Activated CD4-positive, alpha-beta T cell treated with anti-CD3 and anti-CD28 coated beads, Interleukin-2, amount 50 U/mL, for 1 hour (primary cell): ENCODE measurements at places on chromosomes 11 and 22.

- no peak for DNase-seq
These were observed 128.7 kb upstream of the TOP3B start for GRCh38 chr22:22111267-22111751.

DNA sequence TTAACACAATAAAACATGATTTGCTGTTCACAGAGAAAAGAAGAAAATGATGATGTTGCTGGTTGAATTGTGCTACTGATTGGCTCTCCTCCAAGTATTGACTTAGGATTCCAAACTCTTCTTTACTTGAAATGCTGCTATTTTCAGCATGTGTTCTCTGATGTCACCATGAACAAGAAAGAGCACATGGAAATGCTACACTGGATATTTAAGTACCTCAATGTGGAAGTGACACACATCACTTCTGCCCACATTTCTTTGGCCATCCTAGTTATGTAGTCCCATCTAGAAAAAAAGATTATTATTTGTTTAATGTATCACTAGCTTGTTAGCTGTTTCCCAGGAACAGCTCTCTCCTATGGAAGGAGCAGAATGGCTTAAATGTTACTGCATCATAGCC, 27.2 kb downstream of the OR52B2 start:
- DNase-seq, result no peak

GRCh38 chr11:132626446-132626845, 905.9 kb downstream of the OPCML start:
- no peak for DNase-seq

DNA sequence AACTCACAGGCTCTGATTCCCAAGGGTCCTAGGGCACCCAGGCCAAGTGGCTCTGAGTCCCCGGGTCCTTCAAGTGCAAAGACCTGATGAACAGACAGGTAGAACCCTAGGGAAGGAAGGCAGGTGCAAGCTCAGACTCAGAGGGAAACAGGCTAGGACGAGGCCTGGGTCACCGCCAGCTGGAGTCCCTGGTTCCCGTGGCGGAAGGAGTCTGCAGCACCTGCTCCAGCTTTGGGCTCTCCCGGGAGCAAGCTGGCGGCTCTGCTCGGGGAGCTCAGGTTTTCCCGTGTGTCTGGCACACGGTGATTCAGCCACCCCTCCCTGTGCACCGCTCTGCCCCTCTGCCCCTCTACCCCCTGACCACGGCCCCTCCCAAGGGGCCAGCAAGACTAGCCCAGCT, 59.8 kb downstream of the WNT7B start:
- DNase-seq, result no peak

- DNase-seq, result no peak
These were observed 86.0 kb downstream of the CEP164 start for GRCh38 chr11:117413616-117414015.

DNA sequence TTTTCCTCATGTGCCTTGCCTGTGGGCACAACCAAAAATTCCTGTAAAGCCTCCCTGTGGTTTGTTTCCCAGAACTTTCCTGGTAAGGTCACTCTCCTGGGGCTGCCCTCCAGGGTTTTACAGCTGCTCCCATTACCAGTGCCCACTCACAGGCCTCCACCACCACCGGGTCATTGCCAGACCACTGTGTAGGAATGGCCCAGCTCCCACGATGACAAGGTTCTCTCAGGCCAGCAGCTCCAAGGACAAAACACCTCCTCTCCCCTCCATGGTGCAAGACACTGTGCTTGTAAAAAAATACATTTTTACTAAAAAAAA, 96.1 kb upstream of the AKIP1 start:
- DNase-seq, result no peak

DNA sequence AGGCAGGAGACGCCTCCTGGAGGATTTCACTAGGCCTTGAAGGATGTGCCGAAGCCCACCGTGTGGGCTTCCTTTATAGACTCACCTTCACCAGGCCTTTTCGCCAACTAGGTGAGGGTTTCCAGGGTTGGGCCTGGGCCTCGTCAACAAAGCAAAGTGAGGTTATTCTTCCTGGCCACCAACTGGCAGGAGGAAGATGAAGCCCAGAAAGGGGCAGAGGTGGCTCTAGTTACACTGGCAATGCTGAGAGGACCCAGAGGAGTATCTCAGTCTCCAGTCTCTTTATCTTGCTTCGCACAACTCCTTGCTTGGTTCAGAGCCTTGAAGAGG, 404 bp upstream of the RELT start:
- no peak for DNase-seq

DNA sequence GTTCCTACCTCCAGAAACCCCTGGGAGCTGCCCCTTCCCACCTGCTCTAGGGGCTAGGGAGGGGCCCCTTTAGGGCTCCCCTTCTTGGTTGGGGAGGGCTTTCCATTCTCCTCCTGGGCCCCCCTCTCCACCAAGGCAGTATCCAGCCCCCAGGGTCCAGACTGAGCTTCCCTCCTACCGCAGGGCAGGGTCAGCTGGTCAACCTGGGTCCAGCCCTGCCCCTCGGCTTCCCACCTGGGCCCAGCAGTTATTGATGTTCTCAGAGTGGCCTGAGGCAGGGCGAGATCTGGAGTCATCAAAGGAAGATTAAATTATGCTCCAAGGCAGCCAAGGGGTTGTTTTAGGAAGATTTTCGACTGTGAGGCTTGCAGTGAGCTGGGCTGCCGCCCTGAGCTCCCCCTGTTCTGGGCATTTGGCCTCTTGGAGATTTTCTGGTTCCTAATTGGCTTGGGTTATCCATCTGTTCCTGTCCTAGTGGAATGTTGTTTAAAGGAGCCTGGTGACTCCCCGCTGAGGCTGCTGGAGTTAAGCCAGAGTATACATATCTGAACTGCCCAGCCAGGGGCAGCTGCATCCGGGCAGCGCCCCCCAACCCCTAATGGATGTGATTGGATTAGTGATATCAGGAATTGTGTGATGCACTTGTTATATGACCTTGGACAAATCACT, 1.8 kb upstream of the SLC22A8 start:
- no peak for DNase-seq

- DNase-seq, result no peak
These were observed 6.0 kb upstream of the LRRC10B start for GRCh38 chr11:61502522-61502921.

GRCh38 chr22:20127869-20128618, 3.6 kb upstream of the ZDHHC8 start:
- DNase-seq, result no peak

DNA sequence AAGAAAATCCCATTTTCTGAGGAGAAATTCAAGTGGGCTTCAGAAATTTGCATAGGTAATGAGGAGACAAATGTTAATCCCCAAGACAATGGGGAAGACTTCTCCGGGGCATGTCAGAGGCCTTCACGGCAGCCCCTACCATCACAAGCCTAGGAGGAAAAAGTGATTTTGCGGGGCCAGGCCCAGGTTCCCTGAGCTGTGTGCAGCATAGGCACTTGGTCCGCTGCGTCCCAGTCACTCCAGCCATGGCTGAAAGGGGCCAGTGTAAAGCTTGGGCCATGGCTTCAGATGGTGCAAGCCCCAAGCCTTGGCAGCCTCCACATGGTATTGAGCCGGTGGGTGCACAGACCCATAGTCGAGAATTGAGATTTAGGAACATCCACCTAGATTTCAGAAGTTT, 570.7 kb downstream of the KCNA4 start:
- DNase-seq, result no peak

DNA sequence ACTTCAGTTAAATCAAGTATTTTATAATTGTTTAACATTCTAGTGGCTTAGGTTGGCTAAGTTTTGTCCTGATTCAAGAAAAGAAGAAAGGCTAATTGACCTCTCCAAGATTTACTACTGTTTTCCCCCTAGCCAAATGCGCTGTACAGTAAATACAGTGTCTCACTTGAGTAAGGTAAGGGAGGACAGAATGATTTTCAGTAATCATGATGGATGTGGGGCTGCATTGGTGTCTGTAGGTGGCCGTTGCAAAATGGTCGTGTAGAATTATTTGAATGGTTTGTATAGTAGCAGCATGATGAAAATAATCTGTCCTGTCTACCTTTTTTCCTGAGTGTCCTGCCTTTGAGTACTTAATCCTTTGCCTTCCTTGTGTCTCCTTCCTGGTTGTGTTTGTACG, 4.6 kb downstream of the CECR2 start:
- no peak for DNase-seq

DNA sequence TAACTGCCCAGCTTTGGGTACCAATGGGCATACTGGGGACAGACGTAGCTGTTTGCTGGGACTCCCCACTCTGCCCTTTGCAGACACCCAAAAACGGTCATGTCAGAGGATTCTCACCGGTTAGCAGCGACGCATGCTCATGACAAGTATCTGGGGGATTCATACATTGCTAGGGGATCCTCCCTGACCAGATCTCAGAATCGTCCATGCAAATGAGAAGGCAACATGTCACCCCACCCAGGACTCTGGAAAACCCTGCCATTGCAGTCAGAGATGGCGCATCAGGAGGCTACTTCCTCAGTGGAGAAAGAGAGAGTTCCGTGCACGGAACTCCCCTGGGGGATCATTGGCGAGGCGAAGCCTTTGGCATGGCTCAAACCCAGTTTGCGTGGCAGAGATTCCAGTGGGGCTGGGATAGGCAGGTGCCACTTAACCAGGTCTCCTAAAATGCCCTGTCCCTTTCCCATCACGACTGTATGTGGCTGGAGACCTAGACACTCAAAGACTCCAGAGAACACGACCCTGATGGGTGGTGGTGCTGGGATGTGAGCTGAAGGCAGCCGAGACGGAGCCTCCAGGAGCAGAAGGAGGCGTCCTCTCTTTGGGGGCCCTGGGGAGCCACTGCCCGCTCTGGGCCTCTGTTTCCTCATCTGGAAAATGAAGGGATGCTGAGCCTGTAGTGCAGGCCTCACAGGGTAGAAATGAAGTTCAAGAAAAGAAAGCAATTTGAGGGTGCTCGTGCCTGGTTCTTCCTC, 4.9 kb downstream of the RGL4 start:
- no peak for DNase-seq

DNA sequence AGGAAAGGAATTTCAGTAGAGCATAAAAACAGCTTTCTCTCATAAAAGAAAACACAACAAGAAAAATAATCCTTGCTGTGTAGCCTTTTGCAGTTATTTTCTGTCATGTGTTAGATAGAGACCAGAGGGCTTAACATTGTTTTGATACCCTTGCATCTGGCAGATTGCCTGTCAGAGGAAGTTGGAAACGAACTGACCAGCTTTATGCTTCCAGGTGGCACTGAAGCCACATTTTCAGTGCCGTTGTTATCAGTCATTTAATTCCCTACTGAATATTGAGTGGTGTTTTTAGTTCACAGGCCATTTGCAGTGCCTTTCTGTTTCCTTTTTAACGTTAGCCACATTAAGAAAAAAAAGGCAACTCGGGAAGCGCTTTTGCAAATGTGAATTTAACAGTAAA, 21.5 kb upstream of the RAG2 start:
- DNase-seq, result no peak

DNA sequence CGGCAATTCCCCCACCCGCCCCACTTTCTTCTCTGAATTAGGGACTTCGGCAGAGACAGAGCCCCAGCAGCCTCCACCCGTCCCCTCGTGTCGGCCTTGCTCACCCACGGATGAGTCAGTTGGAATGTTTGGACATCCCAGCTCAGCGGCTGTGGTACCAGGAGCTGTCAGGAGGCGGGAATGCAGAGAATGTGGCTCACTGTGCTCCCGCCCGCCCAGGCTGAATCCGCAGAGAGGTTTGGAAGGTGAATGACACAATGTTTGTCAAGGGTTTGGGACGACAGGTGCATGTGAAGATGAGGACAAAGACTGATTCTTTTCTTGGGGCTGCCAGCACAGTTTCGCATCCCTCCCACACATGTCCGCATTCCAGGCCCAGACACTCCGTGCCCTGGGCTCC, 39.6 kb downstream of the LIF start:
- no peak for DNase-seq

DNA sequence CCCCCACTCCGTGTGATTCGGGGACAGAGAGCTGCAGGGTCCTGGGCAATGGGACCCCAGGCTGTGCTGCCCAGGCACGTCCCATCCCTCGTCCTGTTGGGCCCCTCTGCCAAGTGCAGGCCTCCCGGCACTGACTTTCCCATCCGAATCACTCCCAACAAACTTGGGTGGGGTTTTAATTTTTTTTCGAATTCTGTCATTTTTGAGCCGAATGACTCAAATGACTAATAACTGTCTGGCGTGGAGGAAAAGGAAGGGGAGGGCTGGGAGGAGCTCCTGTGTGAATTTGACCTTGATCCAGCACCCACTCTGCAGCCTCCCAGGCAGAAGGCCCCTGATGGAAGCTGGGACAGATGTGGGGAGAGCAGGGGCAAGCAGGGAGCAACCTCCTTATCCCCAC, 1173.2 kb downstream of the BRD1 start:
- DNase-seq, result no peak

GRCh38 chr11:94558468-94558867, 8.7 kb upstream of the PIWIL4 start:
- no peak for DNase-seq

DNA sequence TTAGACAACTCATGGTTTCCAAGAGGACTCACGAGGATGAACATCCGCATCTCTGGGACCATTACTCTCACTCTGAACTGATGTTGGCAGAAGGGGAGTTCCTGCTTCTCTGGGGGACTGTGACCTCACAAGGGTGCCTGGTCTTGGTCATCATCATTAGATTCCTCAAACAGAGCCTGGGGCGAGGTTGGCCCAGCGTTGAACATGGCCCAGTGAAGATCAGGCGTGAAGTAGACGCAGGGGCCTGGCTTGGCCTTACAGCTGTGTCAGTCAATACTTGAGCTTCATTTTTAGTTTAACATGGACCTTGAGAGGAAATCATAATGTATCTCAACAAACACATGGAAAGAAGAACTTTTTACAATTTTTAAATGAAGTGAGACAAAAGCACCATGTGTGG, 617.1 kb downstream of the BRD1 start:
- DNase-seq, result no peak

DNA sequence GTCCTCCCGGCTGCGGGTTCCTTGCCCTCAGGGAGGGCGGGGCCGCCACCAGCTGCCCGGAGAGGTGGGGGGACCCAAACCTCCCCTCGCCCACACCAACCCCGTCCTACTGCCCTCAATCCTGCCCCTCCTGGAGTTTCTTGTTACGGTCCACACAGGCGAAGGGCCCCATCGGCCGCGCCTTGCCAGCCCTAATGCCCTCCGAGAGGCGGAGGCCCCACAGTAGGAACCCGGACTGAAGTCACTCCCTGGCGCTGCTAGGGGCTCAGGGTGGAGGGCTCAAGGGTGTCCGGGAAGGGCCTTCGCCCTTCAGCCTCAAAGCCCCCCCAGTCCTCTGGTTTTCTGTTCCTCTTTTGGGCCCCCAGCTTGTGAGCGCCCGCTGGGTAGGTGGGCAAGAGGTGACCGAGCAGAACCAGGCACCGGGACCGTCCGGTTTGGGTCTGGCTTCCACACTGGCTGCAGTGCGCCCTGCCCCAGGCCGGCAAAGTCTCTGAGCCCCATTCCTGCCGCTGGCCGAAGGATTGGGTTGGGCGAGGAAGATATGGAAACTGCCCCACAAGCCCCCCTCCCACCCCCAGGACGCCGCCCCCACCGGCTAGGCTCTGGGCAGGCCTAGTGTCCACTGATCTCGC, 24.5 kb downstream of the DUSP8 start:
- no peak for DNase-seq

GRCh38 chr22:17665854-17666253, 27.3 kb downstream of the BCL2L13 start:
- DNase-seq, result no peak
